ENCODE measurements at places on chromosomes 1 and 21.

DNA sequence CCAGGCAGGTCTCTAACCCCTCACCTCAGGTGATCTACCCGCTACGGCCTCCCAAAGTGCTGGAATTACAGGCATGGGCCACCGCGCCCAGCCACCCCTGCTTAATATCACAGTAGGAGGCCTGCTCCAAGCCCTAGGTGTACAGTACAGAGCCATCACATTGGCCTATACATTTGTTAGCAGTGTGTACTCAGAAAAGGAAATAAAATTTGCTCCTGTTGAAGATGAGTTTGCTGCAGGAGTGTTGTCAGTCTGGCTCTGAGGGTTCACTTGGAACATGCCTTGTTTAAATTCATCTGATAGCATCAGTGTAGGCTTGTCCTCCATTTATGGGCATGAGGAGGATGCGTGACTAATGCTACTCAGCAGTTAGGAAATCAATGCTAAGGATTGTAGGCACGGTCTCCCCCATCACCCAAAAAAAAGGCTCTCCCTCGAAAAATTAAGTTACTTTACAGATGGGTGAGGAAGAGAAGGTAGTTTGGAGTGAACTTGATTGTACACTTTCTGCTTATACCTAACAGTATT, 4.6 kb upstream of the ENAH start:
- DNase-seq = no peak

DNA sequence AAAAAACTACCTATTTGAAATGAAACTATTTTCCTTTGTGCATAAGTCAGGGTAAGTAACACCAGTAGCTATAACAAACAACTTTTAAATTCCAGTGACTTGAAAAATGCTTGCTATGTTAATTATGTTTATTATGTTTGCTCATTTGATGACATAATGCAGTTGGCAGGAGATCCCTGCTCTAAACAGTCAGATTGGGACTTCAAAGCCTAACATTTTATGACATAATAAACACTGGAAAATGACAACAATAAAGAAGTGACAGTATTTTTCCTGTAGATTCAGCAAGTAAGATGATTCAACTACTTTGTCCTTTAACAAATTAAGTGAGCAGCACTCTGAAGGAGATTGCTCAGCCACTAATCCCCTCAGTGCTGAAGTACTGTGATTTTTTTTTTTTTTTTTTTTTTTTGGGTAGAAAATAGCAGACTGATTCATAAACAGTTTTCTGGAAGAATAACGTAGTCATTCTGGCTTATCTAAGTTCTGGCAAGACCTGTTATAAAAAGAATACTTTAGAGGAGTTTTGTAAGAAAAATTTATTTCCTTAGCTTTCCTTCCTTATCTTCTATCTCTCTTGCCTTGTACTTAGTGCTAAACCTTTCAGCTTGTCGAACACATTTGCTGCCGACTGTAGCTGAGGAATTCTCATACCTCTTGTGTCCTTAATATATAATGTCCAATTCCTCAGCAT, 207.2 kb downstream of the PTGER3 start:
- no peak for DNase-seq

- DNase-seq = no peak
These were observed 102.7 kb downstream of the CRYAA start for GRCh38 chr21:43271452-43272020.

DNA sequence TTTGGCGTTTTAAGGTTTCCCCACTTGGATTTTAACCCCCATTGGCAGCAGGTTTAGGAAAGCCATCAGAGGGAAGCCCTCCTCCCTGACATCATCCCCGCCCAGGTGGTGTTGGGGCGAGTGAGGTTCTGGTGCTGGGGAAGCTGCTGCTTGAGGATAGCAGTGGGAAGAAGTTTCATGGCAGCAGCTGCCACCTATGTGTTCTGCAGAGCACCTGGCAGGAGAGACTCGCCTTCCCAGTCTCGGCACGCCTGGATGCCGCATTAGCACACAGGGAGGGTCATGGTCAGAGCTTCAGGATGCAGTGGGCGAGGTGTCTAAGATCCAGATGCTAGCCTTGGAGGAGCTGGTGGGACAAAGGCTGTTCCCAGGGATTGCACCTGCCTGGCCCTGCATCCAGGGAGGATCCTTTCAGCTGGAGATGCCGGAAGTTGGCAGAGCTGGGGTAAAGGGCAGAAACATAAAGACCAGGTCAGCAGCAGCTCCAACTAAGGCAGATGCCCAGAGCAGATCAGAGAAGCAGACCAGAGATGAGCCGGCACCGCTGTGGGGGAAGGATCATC, 33.9 kb downstream of the ABCG1 start:
- no peak for DNase-seq

Data from stimulated activated CD4-positive, alpha-beta T cell treated with anti-CD3 and anti-CD28 coated beads, Interleukin-12 subunit alpha, Interleukin-12 subunit beta, amount 100 ng/mL, for 48 hours (primary cell).